GM12891 (cell line): ENCODE measurements at places on chromosomes 12 and 14.
A peak's percentile ranks its signal among the peaks of the same experiment; 100 is the strongest.

DNA sequence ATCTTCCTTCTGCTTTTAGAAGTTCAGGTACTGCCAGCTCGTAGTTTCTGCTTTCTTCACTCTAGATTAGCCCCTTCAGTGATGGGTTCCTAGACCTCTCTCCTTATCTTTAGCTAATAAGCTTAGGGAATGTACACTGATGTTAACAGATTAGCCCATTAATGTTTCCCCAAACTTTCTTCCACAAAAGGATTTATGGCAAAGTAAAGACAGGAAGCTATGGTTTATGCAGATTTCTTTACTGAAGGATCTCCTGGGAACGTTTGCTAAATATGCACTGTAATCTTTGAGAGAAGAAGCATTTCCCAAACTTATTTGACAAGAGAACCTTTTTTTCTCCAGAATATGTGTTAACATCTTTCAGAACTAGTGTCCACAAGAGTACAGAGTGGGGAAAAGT is 4.2 kb downstream of the SOCS4 start:
- DNase-seq, result no peak

DNA sequence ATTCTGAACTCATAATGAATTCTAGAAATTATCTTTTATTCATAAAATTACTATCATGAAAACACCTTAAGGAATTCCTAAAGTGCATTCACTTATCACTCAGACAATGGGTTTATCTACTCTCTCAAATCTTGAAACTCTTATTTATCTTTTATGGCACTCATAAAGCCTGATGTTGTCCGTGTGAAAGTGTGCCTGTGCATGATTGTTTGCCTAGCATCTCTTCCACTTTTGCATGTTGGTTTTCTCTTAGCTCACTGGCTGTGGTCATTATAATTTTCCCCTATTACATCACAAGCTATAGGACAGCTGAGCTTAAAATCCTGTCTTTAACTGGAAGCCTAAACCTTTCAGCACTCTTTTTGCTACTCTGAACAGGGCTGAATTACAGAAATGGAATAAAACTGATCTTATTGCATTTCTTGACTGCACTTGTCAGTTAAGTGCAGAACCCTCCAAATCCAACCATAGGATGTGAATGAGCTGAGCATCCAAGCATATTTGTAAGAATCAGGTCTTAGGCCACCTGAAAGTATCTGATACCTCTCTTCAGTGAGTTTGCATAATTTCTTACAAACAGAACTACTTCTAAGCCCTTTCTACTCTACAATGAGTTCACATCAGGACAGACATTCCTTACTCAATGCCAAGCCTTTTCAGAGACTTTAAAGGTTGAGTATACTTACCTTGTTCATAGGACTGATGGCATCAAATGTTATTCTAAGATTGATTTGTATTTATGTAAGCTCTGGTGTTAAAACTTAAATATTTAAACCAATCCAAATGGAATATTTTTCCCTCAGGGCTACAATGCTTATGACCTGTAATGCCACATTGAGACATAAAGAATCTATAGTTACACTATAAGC is 221.2 kb upstream of the KITLG start:
- DNase-seq, result no peak

DNA sequence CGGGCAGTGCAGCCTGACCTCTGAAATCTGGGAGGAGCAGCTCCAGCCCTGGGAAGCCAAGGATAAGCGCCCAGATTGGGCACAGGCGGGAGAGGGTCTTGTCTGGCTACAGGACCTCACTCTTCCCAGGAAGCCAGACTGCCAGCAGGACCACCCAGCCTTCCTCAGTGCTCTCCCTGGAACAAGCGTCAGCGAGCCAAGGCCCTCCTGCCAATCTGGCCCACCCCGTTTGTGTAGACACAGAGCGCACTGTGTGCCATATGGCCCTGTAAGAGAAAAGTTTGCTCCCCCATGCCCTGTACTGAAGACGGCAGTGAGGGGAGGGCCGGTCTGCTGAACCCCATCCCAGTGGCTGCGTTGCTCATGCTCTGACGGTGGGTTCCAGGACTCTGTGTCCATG is 1.2 kb upstream of the C14orf180 start:
- DNase-seq, result no peak

- DNase-seq, result no peak
Measured at GRCh38 chr14:33931461-33931860, 19.4 kb downstream of the EGLN3 start.

DNA sequence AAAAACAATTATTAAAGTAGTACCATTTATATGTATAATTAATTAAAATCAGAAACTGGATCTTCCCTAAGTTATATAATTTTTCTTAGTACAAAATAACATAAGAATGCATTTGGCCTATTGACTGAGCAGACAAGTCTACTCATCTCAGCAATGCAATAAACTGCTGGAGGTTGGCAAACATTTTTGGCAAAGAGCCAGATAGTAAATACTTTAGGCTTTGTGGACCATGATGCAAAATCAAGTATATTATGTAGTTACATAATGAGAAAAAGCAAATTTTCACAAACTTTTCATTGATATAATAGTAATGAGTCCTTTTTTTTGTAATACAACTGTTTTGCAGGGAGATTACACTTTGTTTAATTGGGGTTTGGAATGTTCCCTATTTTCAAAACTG is 30.9 kb downstream of the ERGIC2 start:
- DNase-seq, result no peak

GRCh38 chr14:23095196-23096108 is at the start of gene C14orf119:
C14orf119 (plus strand) TSS chr14:23095505; CDS start chr14:23097659, 2,154 bp downstream.
- DNase-seq, result peak; percentile 90

GRCh38 chr12:32171211-32171610 is 64.6 kb downstream of the BICD1 start:
- no peak for DNase-seq

- no peak for DNase-seq
Measured at GRCh38 chr14:67270145-67270753, 29.0 kb downstream of the PALS1 start.

DNA sequence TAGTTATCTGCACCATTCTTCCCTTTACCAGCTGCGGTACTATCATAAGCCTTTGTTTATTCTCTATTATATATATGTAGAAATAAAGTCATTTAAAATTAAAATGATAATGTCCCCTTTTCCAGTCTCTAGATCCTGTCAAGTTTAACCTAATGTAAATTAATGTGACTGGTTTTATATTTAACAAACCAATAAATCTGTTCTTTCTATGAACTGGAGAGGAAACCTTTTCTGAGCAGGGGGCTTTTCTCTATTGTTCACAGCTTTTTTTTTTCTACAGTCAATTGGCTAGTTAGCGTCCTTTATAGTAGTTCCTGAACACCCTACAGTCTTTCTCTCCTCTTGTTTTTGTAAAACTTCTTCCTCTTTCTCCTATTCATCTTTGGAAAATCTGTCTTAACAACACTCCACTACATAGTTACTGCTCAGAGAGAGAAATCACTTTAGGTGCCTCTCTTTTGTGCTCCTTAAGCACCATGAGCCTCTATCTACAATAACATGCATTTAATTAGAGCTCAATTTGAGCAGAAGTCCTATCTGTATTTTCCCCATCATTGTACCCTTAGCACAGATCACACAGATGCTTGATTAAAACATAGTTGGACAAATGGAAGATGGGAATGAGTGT is 332.6 kb upstream of the SYT1 start:
- DNase-seq, result no peak

GRCh38 chr12:98771811-98772752 is 127.0 kb downstream of the APAF1 start:
- no peak for DNase-seq

GRCh38 chr12:63150713-63151622 is at the start of gene AVPR1A:
AVPR1A (minus strand) TSS chr12:63151201; CDS start chr12:63150836, 365 bp downstream.
- peak; percentile 17 for DNase-seq

GRCh38 chr14:37034410-37035285 is 137.8 kb downstream of the SLC25A21 start:
- no peak for DNase-seq

GRCh38 chr12:120818416-120818815 is 85.7 kb downstream of the SPPL3 start:
- no peak for DNase-seq

DNA sequence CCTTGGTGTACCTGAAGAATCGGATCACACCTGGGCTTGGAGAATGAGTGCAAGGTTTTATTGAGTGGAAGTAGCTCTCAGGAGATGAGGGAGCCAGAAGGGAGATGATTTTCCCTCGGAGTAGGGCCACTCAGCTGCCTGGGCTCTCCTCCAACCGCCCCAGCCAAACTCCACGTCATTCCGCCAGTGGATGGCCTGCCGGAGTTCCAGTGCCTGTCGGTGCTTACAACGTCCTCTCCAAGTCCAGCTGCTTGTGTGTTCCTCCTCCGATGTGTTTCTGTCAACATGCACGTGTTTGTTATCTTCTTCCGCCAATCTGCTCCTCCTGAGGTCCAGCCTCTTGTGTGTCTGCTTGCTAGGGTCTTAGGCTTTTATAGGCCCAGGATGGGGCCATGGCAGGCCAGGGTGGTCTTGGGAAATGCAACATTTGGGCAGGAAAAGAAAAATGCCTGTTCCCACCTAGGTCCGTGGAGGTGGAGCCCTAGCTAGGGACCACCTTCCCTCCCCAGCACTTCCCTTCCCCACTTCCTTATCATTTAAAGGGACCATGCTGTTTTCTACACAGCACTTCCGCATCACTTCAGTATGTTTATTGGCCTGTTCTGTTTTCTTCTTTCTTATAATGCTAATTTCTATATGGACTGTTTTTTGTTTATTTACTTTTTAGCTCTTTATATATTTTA is 343.2 kb downstream of the PDZRN4 start:
- no peak for DNase-seq

- DNase-seq, result no peak
Measured at GRCh38 chr12:28973491-28973890, 175.6 kb upstream of the FAR2 start.

DNA sequence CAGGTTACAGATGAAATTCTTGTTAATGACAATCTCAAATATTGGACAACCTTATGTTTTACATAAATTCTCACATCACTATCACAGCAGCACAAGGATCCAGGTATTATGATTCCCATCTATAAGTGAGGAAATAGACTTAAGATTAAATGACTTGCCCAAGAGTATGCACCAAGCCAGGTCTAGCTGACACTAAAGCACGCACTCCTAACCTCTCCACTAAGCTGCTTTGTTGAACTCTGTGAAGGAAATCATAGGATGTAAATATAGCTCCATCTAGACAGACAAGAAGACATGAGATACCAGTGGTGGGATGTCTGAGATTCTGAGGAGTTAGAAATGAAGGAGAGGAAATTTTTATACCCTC is 87.9 kb downstream of the PHLDA1 start:
- DNase-seq, result no peak

GRCh38 chr12:59843260-59843843 is 247.5 kb downstream of the SLC16A7 start:
- no peak for DNase-seq

DNA sequence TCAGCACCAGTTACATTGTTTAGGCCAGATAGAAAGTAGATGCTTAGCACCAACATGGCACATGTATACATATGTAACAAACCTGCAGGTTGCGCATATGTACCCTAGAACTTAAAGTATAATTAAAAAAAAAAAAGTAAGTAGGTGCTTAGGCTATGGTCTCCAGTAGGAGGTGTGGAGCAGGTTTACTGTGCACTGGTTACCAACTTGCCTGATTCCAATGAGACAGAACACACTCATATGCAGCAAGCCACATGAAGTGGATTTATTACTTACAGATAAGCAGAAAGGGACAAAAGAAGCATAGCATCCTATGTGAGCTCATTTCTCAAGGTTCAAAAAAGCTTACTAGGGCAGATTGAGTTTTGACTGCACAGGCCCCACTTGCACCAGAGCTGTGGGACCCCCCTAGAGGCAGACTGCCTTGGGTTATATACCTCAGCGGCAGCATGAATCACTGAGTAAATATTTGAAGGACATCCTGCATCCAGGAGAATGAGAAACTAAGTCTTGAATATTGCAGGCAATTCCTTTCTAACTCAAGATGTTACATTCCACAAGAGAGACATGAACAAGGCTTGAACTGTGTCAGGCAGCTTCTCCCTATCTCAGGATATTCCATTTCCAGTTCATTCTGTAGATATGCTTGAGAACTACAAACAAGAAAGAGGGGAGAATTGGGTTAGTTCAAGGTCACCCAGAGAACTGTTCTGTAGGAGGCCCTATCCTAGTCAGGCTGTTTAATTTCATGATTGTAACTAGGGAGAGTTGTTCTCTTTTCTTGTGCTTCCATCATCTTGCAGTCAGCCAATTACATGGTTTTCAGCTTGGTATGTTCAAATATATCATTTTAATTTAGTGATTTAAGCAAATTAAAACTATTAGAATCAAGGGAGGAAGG is 30.1 kb downstream of the LRFN5 start:
- no peak for DNase-seq

GRCh38 chr12:122861587-122861970 is 26.3 kb downstream of the HIP1R start:
- no peak for DNase-seq

GRCh38 chr14:65268594-65268993 is 143.9 kb upstream of the FUT8 start:
- DNase-seq, result no peak

DNA sequence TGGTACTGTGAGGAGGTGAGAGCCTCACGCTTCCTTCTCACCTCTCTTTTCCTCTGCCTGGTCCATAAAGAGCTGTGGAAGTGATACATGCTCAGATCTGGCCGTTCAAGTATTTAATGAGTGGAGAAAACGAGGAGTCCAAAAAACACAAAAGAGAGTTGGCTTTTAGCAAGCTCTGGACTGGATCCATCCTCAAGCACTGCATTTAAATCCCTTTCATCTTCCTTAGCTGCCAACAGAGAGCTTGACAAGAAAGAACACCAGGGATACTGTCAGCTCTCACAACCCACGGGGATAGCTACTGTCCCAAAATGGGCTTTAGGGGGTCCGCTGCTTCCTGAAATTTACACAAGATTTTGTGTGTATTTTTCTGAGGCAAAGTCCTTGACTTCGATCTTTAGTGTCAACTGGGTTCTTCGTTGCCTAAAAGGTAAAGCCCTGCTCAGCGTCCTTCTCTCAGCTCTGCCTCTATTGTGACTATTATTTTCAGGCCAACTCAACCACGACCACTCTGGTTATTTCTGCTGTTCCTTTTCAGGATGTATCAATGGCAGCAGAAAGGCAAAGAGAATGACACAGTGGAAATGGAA is 120.9 kb downstream of the TMTC1 start:
- no peak for DNase-seq

GRCh38 chr12:31589904-31590641 is 863 bp downstream of the DENND5B start:
- peak; percentile 45 for DNase-seq

GRCh38 chr12:98671459-98671858 is 26.4 kb downstream of the APAF1 start:
- DNase-seq, result no peak
